Stimulated activated CD4-positive, alpha-beta T cell treated with anti-CD3 and anti-CD28 coated beads, Interleukin-4, amount 100 ng/mL, for 24 hours (primary cell): ENCODE measurements at places on chromosomes 16 and 17.

GRCh38 chr17:29567304-29567553, 392 bp upstream of the ABHD15 start:
- no peak for DNase-seq

GRCh38 chr17:17216776-17217175, 10.6 kb upstream of the PLD6 start:
- DNase-seq: no peak

- no peak for DNase-seq
Measured at GRCh38 chr16:83717308-83717707, 90.5 kb upstream of the HSBP1 start.

- no peak for DNase-seq
Measured at GRCh38 chr17:79224476-79224875, 149.9 kb downstream of the ENGASE start.

GRCh38 chr17:30950669-30951399, 20.0 kb upstream of the RNF135 start:
- DNase-seq: no peak

GRCh38 chr16:29747947-29748759, 2.4 kb upstream of the C16orf54 start:
- DNase-seq: no peak

DNA sequence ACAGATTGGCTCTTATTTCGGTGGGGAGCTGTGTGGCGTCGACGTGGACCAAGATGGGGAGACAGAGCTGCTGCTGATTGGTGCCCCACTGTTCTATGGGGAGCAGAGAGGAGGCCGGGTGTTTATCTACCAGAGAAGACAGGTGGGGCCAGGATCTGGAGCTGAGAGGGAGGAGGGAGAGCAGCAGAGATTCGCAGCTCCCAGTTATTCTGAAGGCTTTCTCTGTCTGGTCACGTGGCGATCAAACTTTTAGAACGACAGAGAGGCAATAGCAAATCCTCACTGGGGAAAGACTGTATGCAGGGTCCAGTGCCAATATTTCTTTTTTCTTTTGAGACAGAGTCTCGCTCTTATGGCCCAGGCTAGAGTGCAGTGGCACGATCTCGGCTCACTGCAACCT, 22.2 kb downstream of the ITGAL start:
- DNase-seq: no peak

DNA sequence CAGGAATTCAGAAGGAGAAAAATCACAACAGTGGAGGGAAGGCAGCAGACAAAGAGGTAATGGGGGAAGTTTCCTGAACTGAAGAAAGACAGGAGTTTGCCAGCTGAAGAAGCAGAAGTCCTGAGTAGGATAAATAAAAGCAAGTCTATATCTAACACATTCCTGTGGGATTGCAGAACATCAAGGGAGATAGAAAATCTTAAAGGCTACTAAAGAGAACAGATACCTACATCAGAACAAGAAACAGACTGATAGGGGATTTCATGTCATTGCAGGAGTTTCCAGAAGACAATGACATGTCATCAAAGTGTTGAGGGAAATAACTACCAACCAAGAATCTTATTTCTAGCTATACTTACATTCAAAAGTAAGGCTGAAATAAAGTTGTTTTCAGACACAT, 21.3 kb upstream of the CRYBA1 start:
- DNase-seq: no peak

DNA sequence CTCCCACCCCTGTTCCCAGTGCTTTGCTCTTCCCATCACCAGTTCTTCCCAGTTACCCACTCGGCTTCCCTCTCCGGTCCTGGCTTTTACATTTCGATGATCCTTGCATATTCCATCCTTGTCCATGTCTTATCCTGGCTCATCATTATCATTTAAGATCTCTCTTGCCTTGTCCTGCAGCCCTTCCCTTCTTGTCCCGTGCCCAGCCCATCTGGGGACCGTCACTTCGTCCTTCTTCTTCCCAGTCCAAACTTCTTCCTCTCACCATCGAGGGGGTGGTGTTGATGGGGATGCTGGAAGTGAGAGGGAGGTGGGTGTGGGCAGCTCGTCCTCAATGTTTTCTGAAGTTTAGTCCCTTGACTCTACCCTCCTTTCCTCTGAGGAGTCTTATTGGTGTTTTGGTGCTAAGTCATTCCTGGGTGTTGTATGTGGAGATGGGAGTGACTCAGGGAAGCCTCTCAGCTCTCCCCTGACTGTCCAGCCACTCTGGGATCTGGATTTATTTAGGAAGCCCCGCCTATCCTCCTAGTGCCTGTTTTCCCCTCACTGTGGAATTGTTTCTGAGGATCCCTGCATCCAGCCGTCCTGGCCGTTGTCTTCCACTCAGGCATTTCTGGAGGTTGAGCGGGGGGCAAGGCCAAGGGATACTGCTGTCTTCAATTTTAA, 975 bp downstream of the SNX29 start:
- no peak for DNase-seq

DNA sequence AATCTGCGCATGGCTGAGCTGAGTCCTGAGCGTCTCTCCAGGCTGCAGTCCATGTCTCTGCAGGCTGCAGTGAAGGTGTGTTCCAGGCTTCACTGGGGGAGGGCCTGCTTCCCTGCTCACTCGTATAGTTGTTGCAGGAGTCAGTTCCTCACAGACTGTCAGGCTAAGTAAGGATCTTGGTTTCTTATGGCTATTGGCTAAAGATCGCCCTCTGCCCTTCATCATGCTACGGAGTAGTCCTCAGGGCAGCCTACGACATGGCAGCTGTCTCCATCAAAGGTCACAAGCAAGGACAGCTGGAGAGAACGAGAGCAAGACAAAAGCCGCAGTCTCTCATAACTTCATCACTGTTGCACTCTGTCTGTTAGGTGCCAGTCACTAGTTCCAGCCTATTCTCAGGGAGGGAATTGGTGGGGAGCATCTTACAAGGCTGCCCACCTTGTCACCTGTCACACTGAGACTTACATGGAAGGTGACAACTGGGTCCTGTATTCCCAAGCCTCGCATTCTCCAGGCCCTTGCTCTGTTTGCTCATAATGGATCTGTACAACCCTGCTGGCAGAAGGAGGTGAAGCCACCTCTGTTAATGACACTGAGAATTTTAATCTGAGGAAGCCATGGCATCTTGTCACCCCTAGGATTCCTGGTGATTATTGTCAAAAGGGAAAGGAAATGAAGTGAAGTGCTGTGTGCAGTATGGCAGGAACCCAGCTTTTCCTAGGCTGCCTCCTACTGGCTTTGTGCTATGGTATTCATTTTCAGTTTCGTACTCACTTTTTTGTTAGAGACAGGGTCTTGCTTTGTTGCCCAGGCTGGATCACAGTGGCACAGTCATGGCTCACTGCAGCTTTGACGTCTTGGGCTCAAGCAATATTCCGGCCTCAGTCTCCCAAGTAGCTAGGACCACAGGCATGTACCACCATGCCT, 43.4 kb downstream of the MFSD11 start:
- no peak for DNase-seq
